ENCODE measurements at places on chromosomes 11 and 22.

GRCh38 chr11:118610773-118611432 lies 3.5 kb downstream of the PHLDB1 start:
- peak; percentile 28 for DNase-seq

DNA sequence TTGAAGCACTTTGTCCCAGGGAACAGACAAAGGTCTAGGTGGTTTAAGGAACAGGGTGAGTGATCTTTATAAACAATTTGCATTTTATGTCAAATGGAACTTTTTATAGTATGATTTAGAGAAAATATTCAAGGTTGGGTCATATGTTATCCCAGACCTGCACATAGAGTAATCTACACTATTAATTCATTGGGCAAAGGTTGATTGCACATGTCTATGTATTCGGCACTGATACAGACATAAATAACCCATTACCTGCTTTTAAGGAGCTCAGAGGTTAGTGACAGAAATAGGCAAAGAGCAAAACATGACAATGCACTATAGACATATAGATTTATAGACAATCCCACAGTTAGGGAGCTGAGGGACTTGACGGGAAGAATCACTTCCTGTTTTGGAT lies 141.5 kb upstream of the UBASH3B start:
- DNase-seq = no peak

DNA sequence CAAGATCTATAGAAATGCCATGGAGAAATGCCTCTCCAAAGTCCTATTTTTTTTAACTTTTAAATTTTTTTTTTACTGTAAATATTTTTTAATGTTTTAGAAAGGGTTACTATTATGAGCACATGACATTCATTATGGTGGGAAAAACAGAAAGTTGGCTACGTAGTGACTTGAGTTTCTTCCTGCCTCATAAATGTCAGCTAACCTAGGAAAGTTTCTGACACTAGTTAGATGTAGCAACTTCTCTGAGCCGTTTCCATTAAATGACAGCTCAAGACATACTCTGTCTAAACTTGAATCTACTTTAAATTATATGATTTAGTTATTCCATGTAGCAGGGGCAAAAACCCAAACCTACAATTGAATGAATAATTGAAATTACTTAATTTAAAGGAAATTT lies 18.4 kb upstream of the CTSC start:
- no peak for DNase-seq

- DNase-seq = no peak
Observed at GRCh38 chr11:84588131-84588829, 1038.9 kb downstream of the DLG2 start.

GRCh38 chr22:37470087-37470445 lies 16.1 kb downstream of the MFNG start:
- no peak for DNase-seq

DNA sequence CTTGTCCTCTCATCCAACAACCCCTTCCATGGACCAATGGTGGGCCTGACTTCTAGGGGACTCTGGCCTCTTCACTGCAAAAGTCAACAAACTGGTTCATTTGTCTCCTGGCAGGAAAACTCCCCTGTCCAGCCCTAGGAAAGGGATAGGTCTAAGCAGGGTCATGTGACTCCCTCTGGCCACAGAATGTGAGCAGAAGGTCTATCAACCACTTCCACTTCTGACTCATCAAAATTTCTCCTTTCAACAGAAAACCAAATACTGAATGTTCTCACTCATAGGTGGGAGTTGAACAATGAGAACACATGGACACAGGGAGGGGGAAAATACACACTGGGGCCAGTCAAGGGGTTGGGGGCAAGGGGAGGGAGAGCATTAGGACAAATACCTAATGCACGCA lies 1.3 kb upstream of the ISX start:
- DNase-seq = no peak

DNA sequence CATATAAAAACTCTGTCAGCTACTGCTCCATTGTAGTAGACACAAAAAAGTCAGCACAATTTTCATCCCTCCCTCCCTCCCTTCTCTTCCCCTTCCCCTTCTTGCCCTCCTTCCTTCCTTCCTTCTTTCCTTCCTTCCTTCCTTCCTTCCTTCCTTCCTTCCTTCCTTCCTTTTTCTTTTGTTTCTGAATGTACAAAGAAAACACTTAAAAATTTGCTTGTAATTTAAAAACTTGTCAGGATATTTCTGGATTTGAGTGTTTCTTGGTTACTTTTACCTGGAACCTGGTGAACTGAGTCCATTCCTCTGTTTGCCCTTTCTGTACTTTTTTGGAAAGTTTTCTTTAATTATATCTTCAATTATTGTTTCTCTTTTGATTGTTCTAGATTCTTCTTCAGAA lies 31.5 kb upstream of the PLET1 start:
- no peak for DNase-seq

DNA sequence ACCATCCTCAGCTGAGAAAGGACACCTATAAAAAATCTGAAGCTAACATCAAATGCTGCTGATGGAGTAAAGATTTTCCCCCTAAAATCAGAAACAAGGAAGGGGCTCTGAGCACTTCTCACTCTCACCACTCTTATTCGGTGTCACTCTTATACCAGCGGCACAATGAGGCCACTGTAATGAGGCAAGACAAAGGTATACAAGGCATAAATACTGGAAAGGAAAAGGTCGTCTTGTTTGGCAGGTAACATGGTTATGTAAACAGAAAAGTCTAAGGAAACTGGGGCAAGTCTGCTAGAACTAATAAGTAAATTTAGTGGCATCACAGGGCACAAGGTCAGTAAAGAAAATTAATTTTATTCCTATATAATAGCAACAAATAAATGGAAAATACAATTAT lies 8.1 kb upstream of the MOB2 start:
- no peak for DNase-seq

DNA sequence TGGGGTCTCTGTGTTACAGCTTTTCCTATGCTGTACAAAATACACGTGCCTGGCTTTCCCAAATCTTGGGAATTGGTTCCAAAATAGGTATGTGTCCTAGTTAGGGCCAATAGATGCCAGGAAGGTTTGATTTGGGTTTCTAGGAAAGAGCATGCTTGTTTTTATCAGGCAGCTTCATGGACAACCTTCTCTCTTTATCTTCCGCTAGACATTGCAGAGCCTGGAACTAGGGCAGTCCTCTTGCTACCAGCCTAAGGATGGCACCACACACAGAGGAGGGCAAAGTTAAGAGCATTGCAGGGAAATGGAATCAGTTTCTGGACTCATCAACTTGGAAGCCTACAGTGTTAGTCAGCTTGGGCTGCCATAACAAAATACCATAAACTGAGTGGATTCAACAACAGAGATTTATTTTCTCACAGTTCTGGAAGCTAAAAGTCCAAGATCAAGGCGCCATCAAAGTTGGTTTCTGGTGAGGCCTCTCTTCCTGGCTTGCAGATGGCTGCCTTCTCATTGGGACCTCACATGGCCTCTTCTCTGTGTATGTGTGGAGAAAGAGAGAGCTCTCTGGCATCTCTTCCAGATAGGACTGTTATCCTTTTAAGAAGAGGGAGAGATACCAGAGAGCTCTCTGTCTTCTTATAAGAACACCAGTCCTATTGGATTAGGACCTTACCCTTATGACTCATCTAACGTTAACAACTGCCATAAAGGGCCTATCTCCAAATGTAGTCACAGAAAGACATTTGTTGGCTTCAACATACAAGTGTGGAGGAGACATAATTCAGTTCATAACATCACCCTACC lies 27.3 kb upstream of the CREB3L1 start:
- DNase-seq = no peak

DNA sequence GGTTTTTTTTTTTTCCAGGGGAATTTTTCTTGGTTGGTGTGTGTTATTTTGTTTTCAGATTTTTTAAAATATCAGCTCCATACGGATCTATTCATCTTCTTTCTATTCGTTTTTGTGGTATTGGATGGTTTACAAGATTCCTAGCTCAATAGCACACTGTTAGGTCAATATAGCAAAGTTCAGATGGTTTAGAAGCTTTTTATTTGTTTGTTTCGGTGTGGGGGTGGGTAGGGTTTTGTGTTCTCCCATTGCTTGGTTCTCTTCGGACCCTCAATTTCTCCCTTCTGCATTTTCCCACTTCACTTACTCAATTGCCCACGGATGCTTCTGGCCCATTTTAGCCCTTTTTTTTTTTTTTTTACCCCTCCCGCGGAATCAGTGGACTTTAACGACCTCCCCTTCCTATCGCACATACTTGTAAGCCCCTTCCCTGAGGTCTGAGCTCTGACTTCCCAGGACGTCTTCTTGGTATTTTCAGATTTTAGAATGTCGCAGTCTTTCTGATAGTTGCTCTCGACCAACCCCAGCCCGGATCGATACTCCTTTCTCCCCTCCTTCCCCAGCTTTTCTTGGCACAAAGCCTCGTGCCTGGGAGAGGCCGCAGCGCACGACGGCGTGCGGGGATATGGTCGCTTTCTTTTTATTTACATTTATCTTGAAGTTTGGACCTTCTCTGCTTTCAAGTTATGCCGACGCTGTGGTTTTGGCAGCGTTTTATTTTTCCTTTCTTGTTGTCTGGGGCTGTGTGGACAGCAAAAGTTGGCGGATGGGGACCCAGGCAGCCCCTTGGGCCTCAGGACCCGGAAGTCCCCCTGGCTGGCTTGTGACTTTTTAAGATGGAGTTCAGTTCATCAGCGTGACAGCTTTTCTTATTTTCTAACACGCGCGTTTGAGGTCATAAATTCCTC lies 4.4 kb upstream of the SPDYC start:
- no peak for DNase-seq

DNA sequence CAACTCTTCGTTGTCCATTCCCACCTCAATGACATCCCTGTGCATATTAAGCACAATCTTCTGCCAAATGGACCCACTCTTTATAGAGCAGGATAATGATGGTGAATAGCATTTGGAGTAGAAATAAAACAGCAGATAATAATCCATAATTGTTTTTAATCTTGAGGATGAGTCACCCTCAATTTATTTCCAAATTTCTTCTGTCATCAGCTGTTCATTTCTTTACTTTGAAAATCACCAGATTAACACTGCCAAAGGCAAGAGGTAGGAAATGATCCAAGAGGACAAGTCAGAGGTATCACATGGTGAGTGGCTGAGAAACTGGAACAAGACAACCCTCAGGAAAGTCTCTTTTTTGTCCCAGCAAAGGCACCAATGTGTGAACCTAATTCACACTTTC lies 7.3 kb upstream of the AMBRA1 start:
- DNase-seq = no peak

DNA sequence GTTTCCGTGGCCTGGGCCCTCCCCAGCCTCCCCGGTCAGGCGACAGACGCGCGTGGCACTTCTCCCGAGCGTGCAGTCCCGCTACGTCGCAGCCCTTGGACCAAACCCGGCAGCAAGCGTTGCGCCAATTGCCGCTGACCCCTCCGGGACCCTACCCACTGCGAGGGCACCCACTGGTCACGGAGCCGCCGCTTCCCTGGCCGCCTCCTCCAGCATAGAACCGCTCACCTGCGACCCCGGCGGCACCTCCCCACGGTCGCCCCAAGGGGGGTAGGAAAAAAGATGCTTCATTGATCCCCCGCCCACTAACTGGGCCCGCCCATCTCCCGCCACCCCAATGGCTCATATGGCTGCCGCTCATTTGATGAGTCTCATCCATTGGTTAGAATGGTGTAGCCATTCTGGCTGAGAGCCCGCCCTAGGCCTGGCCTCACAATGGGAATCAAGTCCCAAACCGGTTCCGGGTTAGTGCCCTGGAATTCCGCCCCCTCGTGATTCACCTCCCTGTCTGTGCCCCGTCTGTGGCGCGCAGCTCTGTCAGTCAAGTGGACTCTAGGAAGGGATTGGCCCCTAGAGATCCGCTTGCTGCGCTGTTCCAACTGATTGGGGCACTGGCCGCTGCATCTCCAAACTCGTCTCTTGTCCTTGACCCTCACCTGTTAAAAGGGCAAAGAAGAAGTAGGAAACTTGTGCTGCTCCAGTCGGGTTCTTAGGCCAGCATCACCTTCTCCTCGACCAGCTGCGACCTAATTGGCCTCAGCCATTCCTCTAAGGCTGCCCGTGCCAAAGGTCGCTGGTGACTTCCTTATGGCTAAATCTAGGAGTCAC lies at the start of gene MSANTD4:
Gene MSANTD4, minus strand, starts transcription at position 274 of the 828 bp plus-strand sequence. CDS start 11,323 bp downstream, outside the sequence.
- DNase-seq = peak; percentile 99

DNA sequence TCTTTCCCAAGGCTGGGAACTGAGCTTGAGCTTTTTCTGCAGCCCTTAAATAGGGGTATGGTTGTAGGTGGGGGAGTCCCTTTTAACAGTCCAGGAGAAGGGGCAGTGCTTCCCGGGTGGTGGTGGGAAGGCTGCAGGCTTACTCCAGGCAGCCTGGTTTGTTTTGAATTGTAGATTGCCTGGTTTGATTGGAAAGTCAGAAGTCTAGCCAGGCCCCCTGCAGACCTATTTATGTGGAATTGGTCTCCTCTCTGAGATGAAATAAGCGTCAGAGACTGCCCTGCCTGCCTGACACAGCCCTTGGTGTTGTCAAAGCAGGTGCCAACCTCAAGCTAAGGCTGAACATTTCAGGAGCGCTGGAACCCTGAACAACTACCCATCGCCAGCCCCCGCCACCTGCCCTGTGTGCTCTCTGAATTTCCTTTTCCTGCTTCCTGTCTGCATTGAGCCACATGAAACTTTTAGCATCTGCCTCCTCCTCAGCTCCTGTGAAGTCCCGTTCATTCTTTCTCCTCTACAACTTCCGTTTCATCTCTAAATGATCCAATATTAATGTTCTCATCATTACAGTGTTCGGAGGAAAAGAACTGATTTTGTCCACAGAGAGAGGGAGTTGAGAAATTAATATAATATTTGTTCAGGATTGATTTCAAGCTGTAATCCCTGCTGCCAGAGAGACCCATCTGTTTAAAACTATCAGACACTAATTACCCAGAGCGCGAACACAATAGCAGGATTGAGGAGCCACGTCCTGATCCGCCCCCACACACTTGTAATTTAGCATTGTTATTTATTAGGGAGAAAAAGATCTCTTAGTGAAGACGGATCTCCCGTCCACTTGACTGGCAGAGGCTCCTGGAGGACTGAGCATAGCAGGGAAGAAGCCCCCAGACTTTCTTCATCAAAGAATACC lies 136.5 kb downstream of the TRIM29 start:
- no peak for DNase-seq

GRCh38 chr11:2440646-2441045 lies 3.7 kb downstream of the TRPM5 start:
- no peak for DNase-seq
